ENCODE measurements at places on chromosomes 12 and 14.

DNA sequence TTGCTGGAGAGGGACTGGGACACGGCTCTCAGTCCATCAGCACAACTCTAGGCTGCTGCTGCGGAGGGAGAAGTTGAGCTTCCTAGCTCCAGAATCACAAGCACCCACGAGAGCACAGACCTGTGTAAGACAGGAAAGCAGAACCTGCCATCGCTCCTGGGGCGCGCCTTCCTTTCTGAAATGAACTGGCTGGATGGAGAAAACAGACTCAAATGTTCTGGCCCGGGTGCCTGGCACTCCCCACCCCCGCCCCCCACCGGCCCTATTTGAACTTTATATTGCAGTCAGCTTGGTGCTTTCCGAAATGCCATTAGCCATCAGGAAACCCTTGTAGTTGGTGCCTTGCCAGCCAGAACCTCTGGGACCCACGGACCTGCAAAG is 23.8 kb downstream of the MVK start:
- H3K4me1 ChIP-seq, result peaks cover 27% of the 10 kb centered on the region
- no peak for DNase-seq

DNA sequence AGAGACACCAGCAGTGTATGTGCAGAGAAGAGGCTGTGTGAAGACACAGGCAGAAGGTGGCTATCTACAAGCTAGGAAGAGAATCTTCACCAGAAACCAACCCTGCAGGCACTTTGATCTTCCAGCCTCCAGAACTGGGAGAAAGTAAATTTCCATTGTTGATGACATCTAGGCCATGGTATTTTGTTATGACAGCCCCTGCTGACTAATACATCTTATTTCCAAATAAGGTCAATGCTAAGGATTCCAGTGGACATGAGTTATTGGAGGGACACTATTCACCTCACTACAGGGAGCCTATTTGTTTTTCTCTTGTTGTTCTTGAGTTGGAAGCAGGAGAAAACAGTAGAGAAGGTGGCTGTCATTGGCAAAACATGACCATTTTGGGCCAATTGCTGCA is 88.5 kb upstream of the RIN3 start:
- DNase-seq, result no peak
- H3K27me3 ChIP-seq, result no peaks in the 10 kb centered on the region
- peaks cover 10% of the 10 kb centered on the region for H3K4me1 ChIP-seq
- H3K4me3 ChIP-seq, result no peak overlapping the region
- H3K27ac ChIP-seq, result no peak overlapping the region
- no peaks in the 10 kb centered on the region for H3K36me3 ChIP-seq

GRCh38 chr12:1310653-1311052 is 283.7 kb downstream of the FBXL14 start:
- peaks cover 22% of the 10 kb centered on the region for H3K36me3 ChIP-seq
- H3K27me3 ChIP-seq, result no peaks in the 10 kb centered on the region
- no peak for DNase-seq
- no peak overlapping the region for H3K4me3 ChIP-seq

- no peaks in the 10 kb centered on the region for H3K36me3 ChIP-seq
- peak overlapping the region; percentile 42 for H3K4me3 ChIP-seq
- no peak for DNase-seq
- no peak overlapping the region for H3K27ac ChIP-seq
- peaks cover 58% of the 10 kb centered on the region for H3K27me3 ChIP-seq
Observed at GRCh38 chr12:79687711-79688260, 3.0 kb downstream of the PAWR start.

- H3K4me3 ChIP-seq, result peak overlapping the region; percentile 30
- H3K4me1 ChIP-seq, result peaks cover 39% of the 10 kb centered on the region
- peak overlapping the region; percentile 84 for H3K27ac ChIP-seq
- no peaks in the 10 kb centered on the region for H3K27me3 ChIP-seq
- H3K36me3 ChIP-seq, result no peaks in the 10 kb centered on the region
Observed at GRCh38 chr12:6230321-6231110, 30.3 kb downstream of the CD9 start.

DNA sequence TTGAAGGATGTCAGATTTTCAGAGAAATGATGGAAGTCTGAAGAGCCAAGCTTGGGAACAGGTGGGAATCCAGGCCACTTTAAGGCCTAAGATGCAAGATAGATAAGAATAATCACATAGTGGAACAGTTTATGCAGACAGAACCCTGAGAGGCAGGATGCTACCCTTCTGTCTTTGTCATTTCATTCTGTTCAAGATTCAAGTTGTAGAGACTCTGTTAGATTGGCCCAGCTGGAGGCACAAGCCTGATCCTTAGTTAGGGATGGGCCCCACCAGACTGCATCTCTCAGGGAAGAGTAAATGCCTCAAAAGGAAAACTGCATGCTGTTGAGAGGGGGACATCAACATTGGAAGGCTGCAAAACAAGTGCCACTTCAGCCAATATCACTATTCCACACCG is 287.0 kb downstream of the PCNX1 start:
- DNase-seq, result no peak
- no peak overlapping the region for H3K27ac ChIP-seq

- no peaks in the 10 kb centered on the region for H3K36me3 ChIP-seq
- peaks cover 55% of the 10 kb centered on the region for H3K27me3 ChIP-seq
- peaks cover 8% of the 10 kb centered on the region for H3K4me1 ChIP-seq
Observed at GRCh38 chr14:21535545-21536417, 9.6 kb upstream of the SALL2 start.

DNA sequence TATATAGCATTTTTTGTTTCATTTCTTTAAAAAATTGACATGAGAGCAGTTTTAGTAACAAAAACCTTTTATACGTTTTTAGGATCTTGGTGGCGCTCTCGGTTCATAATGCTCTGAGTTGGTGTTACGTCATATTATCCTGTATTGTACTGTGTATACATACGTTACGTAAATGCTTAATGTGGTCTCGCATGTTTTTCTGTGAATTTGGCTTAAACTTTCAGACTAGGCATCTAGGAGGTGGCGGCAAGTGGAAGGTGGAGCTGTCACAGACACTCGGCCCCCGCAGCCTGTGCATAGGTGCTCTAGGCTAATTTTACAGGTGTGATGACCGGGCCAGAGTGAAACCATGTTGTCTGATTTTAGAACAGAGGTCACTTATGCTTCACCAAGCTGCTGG is 60.0 kb downstream of the PPP2R5C start:
- peak overlapping the region; percentile 100 for H3K27ac ChIP-seq
- no peak for DNase-seq
- H3K27me3 ChIP-seq, result no peaks in the 10 kb centered on the region
- H3K4me1 ChIP-seq, result peaks cover 91% of the 10 kb centered on the region
- peak overlapping the region; percentile 65 for H3K4me3 ChIP-seq

- H3K27me3 ChIP-seq, result peaks cover 4% of the 10 kb centered on the region
- H3K4me1 ChIP-seq, result peaks cover 19% of the 10 kb centered on the region
- H3K36me3 ChIP-seq, result peaks cover 1% of the 10 kb centered on the region
- peak overlapping the region; percentile 17 for H3K27ac ChIP-seq
- peak; percentile 60 for DNase-seq
Observed at GRCh38 chr12:124646385-124647230, 79.2 kb upstream of the NCOR2 start.

DNA sequence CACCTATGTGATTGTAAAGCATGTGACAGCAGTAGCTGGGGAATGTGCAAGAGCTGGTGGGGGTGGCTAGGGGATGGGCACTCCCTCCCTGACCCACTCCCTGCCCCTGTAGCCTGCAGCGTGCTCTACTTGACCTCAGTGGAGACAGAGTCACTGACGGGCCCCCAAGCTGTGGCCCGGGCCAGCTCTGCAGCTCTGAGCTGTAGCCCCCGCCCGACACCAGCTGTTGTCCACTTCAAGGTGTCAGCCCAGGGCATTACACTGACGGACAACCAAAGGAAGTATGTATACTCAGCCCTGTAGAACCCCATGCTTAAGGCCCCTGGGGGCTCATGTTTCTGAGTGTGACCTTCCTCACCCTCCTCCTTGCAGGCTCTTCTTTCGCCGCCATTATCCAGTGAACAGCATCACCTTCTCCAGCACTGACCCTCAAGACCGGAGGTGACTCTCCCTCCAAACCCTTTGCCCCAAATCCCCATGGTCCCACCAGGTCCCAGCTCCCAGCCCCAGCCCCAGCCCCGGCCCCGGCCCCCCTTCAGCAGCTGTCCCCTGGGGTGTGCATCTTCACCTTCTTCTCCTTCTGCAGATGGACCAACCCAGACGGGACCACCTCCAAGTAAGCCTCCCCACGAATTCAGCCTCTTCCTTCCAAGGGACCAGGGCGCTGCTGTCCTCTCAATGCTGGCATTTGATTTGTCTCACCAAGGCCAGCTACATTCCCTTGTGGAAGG is 13.3 kb downstream of the TNS2 start:
- H3K4me1 ChIP-seq, result peaks cover 5% of the 10 kb centered on the region
- H3K27me3 ChIP-seq, result no peaks in the 10 kb centered on the region
- H3K36me3 ChIP-seq, result peaks cover 10% of the 10 kb centered on the region

DNA sequence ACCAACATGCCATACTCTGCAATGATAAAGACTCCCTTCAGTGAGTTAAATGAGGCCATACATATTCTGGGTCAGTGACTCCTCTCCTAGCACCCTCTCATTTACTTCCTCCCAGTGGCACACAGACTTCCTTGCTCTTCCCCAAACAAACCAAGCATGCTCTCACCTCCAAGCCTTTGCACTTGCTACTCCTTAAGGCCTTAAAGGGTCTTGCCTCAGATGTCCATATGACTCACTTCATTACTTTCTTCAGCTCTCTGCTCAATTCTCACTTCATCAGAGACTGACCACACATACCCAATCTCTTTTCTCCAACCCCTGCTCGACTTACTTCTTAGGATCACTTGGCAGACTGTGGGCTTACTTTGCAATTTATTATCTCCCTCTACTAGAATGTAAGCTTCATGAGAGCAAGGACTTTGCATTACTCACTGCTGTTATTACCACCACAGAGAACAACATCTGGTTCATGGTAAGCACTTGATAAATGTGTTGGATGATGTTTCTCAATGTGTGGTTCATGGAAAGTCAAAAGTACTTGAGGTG is 22.8 kb downstream of the DDX24 start:
- peaks cover 42% of the 10 kb centered on the region for H3K4me1 ChIP-seq
- no peaks in the 10 kb centered on the region for H3K27me3 ChIP-seq
- H3K4me3 ChIP-seq, result no peak overlapping the region
- H3K27ac ChIP-seq, result no peak overlapping the region

DNA sequence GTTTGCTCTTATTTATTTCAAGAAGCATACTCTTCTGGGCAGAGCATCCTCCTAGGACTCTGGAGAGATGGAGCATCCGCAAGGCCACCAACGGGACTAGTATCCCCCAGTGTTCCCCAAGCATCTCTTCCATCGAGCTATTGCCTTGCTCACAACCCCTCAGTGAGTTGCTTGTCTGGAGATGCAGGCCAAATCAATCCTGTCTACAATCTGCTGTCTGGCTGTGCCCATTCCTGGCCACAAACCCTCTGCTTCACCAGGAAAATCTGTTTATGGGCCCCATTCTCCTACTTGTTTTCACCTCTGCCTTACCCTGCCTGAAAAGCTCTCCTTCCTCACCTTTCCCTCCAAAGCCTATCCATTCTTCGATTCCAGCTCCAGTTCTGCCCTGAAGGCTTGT is 219.2 kb downstream of the CACNA1C start:
- no peak overlapping the region for H3K27ac ChIP-seq
- H3K4me1 ChIP-seq, result no peaks in the 10 kb centered on the region
- DNase-seq, result no peak
- no peaks in the 10 kb centered on the region for H3K27me3 ChIP-seq

DNA sequence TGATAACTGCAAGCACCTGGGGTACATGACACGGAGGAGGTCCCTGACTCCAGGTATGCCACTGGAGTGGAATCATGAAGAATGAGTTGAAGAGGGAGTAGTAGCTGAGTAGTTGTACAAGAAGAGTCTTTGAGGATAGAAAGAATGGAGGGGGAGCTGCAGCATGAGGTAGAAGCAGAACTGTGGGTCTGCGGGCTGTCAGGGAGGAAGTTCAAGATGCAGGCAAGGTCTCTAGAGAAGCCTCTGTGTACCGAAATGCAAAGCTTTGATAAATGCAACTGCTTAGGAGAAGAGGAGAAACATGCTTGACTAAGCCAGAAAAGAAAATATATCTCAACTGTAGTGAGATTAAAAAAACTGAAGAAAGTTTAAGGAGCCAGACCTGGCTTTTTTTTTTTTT is 91.5 kb downstream of the CPNE8 start:
- no peaks in the 10 kb centered on the region for H3K27me3 ChIP-seq
- H3K4me1 ChIP-seq, result no peaks in the 10 kb centered on the region
- H3K36me3 ChIP-seq, result no peaks in the 10 kb centered on the region
- H3K4me3 ChIP-seq, result no peak overlapping the region
- DNase-seq, result no peak

DNA sequence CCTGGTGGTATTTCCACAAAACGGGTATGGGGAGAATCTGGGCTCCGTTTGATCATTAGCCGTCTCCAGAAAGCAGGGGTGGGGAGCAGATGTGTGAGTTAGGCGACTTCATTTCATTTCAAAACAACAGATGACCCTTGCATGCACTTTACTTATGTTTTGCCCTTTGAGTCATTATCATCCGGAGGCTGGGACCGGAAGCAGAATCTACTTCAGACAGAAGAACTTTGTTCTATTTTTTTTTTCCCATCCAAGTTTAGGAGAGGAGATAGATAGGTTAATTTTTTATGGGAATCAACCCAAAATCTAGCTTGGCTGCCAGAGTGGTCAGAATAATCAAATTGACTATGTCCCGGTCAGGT is 31.3 kb upstream of the CMAS start:
- H3K27ac ChIP-seq, result no peak overlapping the region
- no peak for DNase-seq
- H3K4me3 ChIP-seq, result no peak overlapping the region
- no peaks in the 10 kb centered on the region for H3K36me3 ChIP-seq
- H3K27me3 ChIP-seq, result peaks cover 5% of the 10 kb centered on the region

DNA sequence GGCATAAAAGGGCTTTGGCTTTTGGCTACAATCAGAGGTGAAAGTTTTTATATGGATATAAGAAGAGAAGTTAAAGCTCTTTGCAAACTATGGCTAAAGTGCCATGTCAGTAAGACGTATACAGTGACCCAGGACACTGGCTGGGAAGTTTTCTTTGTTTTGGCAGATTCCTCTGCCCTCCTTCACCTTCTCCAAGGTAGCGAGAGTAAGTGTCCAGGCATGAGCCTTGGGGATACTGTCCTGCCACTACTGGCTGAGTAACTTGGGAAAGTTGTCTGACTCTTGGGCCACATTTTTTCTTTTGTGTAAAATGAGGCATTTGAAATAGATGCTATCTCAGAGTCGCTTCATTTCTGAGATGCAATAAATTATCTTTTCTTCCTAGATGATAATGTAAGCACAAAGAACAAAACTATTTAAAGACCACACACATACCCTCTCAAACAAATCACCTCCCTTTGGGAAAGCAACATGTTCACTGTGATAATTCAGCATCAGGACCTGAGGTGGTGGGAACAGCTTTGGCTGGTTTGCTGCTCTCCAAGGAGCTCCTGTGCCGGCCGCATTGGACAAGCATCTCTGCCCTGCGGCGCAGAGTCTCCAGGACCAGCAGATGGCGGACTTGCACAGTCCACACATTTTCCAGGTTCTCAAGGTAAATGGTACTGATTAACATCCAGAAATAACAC is 106.3 kb downstream of the PTCSC3 start:
- H3K4me1 ChIP-seq, result no peaks in the 10 kb centered on the region
- no peak overlapping the region for H3K4me3 ChIP-seq
- DNase-seq, result peak; percentile 41
- H3K36me3 ChIP-seq, result no peaks in the 10 kb centered on the region
